ENCODE measurements at places on chromosomes 16 and 17. TPM values are rescaled to one million over a fixed set of nuclear protein-coding genes. Genes with fewer than 3 reads are reported as not detected.

DNA sequence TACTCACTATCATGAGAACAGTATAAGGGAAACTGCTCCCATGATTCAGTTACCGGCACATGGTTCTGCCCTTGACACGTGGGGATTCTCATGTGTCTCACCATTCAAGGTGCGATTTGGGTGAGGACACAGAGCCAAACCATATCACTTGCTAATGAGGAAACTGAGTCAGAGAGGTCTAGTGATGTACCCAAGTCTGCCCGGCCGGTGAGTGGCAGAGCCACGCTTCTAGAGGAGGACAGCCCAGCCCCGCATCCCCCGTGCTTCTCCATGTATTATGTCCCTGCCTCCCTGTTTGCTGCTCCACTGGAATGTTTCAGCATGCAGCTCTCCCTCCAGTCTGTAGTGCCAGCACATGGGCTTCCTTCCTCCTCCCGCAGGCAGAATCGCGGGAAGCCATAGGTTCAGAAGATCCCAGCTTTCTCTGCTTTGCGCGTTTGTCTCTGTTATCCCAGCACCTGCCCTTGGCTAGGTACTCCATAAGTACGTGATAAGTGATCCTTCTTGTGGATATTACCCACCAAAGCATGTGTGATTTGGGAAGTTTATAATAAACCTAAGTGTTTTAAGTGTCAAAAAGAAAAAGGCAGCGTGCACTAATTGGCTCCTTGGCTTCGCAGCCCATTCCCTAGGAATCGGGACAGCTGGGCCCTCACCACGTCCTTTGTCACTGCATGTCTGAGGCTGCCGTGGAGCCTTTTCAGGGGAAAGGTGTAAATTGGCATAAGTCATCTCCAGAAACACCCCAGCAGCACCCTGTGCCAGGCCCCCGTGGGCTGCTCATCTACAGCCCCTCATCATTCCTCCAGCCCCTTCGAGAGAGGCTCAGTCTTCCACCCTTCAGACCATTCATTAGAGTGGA lies 103.8 kb downstream of the CLEC16A start:
- no peak for DNase-seq

DNA sequence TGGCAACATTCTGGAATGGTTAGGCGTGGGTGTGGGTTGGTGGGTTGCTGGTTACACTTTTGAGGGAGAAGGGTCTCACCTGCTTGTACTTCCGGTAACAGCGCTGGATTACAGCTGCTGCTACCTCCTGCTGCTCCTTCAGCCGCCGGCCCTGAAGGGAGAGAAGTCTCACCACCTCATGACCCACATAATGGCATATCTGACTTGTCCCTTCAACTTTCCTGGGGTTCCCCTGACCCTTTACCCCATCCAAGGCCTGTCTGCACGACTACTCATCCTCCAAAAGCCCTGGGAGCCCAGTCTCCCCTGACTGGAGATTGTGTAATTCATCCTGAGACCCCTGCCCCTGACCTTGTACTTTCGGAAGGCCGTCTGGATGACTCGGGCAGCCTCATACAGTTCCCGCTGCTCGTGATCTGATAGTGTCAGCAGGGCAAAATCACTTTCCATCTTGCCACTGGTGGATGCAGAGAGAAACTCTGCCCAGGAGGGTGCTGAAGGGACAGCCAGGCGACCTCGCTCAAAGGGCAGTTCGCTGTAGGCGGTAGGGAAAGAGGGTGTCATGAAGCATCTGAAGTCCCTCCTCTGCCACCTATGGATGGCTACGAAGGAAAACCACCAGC lies 2.0 kb upstream of the SPAG7 start:
- no peak for DNase-seq

Gene TNFSF13
- 5.4 TPM for total RNA-seq

GRCh38 chr16:65044873-65045272 lies 77.0 kb downstream of the CDH11 start:
- no peak for DNase-seq

Gene RNF112
- 1.0 TPM for total RNA-seq

DNA sequence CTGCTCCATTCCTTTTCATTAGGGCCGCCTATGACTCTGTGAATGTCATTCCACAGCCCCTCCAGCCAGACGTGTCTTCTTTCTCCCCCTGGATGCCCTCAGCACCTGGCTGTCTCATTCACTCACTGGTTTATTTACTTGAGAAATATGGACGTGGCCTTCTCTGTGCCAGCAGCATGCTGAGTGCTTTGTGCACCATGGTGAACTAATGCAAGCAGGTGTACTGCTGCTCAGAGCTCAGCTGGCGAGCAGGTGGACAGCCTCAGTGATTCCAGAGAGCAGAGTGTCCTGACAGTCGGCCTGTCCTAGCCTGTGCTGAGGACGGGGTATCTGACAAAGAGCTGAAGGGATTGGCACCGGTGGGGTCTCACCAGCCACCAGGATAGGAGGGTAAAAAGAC lies 96.7 kb downstream of the GNAO1 start:
- DNase-seq, result no peak

DNA sequence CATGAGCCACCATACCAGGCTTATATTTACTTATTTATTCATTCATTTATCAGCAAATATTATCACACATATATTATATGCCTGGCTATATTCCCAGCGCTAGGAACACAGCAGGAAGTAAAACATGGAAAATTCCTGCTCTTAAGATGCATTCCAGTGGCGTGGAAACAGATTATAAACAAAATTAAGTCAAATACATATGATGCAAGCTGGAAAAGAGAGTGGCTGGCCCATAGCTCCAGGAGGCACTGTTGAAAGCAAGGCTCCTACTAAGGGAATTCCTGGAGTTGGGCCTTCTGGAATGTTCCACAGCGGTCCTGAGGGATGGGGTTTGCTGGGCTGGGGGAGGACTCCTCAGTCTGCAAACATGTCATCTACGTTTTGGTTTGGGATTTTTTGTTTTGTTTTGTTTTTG lies 18.4 kb downstream of the ADCY9 start:
- no peak for DNase-seq

DNA sequence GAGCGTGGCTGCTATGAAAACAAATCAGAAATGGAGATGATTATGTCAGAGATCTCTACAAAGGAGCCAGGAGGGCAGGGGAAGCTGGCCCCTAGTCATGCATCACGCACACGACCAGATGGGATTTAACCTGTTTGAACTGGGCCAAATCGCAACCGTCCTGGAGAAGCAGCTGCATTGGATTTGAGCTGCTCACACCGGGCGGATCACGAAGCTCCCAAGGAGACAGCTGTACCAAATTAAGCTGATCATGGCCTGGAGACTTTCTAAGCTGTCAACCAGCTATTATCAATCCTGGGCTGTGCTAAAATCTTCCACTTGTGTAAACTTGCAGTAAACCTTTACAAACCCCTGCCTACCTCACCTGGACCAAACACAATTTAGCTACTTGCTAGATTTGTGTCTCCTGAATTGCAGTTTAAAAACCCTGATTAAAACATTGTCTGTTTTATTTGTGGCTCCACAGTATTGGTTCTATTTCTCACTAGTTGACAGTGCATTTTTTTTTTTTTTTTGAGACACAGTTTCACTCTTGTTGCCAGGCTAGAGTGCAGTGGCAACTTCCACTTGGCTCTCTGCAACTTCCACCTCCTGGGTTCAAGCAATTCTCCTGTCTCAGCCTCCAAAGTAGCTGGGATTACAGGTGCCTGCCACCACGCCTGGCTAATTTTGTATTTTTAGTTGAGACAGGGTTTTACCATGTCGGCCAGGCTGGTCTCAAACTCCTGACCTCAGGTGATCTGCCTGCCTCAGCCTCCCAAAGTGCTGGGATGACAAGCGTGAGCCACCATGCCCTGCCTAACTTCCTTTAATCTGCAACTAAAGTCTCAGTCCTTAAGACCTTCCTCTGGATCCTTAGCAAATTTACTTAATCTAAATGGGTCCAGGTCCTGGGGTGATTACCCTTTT lies 98.3 kb upstream of the GRIN2A start:
- DNase-seq, result no peak

DNA sequence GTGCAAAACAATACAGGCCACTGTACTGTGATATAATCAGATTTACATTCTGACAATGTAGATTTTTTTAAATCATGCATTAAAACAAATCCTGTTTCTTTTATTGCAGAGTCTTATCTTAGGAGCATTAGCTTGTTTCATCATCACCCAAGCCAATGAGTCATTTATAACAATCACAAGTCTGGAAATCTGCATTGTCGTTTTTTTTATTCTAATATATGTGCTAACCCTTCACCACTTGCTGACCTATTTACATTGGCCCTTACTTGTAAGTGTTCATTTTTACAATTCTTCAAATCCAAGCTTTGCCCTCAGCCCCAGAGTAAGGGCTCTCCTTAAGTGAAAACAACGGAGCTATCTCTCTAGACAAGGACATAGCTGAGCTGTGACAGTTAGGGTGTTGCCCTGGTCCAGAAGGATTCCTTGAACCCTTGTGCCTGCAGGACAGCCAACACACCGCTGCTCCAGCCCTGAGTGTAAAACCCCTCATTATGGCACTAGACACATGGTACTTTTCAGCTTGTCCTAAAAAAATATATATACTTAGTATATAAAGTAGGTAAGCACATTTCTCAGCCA lies 3.7 kb downstream of the CMTM1 start:
- DNase-seq, result no peak

Gene KRT40
- total RNA-seq, result not detected

GRCh38 chr17:49454050-49454449 lies 39.4 kb upstream of the PHB1 start:
- no peak for DNase-seq

- no peak for DNase-seq
These were observed 17.2 kb downstream of the NUBP1 start for GRCh38 chr16:10760858-10761257.

- DNase-seq, result no peak
These were observed 24.7 kb downstream of the GDE1 start for GRCh38 chr16:19497176-19497575.

DNA sequence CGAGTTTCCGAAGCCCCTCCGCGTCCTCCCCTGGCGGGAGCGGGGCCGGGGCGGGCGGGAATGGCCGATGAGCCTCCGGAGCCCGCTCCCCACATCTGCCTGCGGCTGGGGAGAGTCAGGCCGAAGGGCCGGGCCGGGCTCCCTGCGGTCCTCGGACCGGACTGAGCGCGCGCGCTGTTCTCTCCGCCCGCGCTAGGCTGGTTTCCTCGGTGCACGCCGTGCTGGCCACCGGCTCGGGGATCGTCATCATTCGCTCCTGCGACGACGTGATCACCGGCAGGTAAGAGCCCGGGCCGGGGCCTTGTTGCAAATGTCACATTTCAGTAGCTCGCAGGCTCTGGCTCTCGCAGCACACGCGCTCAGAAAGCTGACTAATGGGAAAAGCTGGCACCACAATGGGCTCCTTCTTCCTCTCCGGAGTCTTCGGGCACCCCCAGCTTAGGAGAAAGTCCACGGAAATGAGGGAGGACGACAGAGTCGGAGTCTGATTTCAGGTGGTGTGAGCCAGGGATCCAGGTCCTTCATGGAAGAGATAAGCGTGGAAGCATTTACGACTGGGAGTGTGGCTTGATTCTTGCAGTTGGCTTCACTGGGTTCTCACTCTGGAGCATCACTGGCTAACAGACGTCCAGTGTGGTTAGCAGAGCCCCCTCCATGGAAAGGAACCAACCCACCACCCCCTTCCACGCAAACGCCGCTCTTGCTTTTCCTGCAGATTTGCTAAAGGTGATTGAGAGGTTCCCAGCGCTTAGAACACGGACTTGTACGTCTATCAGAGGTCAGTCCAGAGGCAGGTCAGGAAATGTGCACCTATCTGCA lies 715 bp downstream of the TLCD3A start:
- no peak for DNase-seq

Gene TBC1D16
- 12.3 TPM for total RNA-seq

Gene BCKDK
- total RNA-seq, result 79.8 TPM

All from heart left ventricle (tissue), 16 donors.